ENCODE measurements at places on chromosomes 2 and 18. TPM values are rescaled to one million over a fixed set of nuclear protein-coding genes. Genes with fewer than 3 reads are reported as not detected.

GRCh38 chr2:35416391-35417140 lies 939.0 kb upstream of the CRIM1 start:
- no peaks in the 10 kb centered on the region for H3K27me3 ChIP-seq
- H3K4me3 ChIP-seq = no peak overlapping the region
- H3K36me3 ChIP-seq = no peaks in the 10 kb centered on the region
- no peak overlapping the region for H3K27ac ChIP-seq
- DNase-seq = no peak

GRCh38 chr2:207121784-207122183 lies 44.0 kb downstream of the KLF7 start:
- H3K4me1 ChIP-seq = peaks cover 40% of the 10 kb centered on the region
- DNase-seq = peak; percentile 35
- H3K27ac ChIP-seq = peak overlapping the region; percentile 68
- H3K27me3 ChIP-seq = no peaks in the 10 kb centered on the region

DNA sequence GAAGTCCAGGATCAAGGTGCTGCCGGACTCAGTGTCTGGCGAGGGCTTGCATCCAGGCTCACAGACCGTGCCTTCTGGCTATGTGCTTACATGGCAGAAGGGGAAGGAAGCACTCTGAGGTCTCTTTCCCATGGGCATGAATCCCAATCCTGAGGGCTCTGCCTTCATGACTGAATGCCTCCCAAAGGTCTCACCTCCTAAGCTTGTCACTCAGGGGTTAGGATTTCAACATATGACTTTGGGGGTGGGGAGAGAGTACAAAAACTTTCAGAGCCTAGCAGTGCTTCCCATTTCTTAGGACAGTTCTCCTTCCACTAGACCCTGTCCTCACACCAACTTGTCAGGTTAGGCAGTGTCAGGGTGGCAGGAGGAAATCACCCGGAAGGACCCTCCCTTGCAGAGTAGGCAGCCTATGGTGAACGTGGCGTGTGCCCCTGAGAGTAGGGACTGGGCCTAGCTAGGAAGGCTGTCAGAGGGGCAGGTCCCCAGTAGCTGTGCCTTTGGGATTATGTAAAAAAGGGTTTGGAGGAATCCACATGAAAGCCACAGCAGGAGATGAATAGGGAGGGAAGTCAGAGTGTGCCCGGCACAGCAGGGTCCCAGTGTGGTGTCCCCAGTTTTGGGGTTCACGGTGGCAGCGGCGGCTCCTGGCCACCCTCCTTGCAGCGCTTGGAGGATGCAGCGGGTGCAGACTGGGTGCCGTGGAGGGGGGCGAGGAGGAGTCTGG lies 233.3 kb downstream of the LDLRAD4 start:
- peaks cover 63% of the 10 kb centered on the region for H3K27me3 ChIP-seq
- no peak for DNase-seq
- no peak overlapping the region for H3K27ac ChIP-seq

The RAD51AP2 gene
- not detected for total RNA-seq

GRCh38 chr2:45004562-45005191 lies 4.6 kb downstream of the SIX2 start:
- H3K4me3 ChIP-seq = no peak overlapping the region
- H3K27ac ChIP-seq = no peak overlapping the region
- peaks cover 7% of the 10 kb centered on the region for H3K36me3 ChIP-seq
- no peaks in the 10 kb centered on the region for H3K4me1 ChIP-seq
- peaks cover 61% of the 10 kb centered on the region for H3K27me3 ChIP-seq
- DNase-seq = no peak

All from Calu3 (cell line).